ENCODE measurements at places on chromosomes 4 and X. TPM values are rescaled to one million over a fixed set of nuclear protein-coding genes. Genes with fewer than 3 reads are reported as not detected.

- DNase-seq, result no peak
Observed at GRCh38 chr4:120926358-120927025, 4.0 kb upstream of the PRDM5 start.

The FGG gene
- not detected for total RNA-seq

The CCNB3 gene
- total RNA-seq, result 0.66 TPM

DNA sequence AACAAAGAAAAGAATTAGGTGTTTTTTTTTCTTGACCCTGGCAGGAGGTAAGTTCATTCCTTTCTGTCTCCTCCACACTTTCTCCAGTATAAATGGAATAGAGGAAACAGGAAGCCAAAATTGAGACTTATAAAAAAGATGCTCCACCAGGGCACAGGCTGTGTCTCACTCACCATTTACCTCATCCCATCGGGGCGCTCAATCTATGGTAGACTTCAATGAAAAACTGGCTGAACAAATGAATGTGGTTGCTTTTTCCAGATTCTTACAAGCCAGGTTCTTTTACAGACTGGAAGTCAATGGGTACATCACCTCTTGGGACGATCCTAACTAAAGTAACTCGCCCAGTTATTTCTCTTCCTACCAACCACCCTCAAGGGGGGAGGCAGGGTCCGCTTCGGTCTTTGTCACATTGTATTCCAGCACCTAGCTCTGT is 685 bp downstream of the COMMD8 start:
- DNase-seq, result no peak
